ENCODE measurements at places on chromosomes 4 and X.

- no peak for DNase-seq
These were observed 89.8 kb upstream of the ACSL4 start for GRCh38 chrX:109822861-109823260.

- no peak for DNase-seq
These were observed 31.5 kb upstream of the GLRA3 start for GRCh38 chr4:174860588-174860987.

DNA sequence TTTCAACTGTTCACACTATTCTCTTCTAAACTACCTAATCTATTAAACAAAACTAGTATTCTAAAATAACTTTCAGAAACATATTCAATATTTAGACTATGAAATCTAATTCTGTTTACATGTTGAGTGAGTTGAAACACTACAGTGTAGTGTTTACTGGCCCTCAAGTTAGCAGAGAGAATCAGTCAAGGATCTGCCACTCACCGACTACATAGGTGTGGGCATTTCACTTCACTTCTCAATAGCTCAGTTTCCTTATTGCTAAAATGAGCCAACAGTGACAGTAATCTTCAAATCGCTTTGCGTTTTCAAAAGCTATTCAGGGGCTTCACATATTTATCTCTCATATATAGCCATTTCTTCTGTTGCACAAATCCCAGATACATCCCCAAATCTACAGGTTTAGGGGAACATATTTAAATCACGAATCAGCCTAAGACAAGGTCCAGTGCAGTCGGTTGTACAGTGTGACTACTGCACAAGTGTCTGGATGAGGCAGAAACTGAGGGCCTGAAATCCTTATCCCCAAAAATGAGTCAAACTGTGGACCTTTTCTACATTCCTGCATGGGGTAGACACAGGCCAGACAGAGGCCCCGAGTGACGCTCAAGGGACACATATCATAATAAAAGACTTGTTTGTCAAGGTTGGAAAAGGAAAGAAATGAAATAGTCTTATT is 129.8 kb downstream of the PPP3CA start:
- no peak for DNase-seq

DNA sequence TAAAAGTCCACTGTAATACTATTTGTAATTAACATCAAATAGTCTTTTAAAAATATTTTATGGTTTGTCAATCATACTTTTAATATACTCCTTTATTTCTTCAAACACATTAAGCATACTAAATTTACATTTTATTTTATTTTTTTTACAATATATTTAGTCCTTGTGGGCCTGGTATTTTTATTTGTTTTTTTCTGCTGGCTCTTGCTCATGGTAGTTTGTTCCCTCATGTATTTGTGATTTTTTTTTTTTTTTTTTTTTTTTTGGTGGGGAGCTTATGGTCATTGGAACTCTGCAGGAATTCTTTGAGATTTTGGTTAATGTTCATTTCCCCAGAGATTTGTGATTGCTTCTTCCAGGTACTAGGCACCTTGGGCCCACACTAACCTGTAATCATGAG is 185.5 kb downstream of the PDGFRA start:
- no peak for DNase-seq

DNA sequence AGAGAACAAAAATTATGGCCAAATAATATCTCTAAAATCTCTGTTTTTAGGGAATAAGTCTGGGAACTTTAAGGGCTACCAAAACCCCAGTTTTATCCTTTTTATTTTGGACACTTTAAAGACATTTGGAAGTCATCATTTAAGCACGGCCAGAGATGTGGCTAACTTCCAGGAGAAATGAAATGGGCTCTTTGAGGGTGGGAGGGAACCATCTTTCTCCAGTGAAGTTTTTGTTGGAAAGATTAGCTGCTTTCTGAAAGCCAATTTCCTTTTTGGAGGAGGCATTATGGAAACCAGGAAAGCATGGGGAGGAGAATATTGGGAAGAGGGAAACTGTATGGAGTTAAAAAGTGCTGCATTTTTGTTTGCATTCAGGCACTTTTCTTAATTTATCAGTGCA is 4.8 kb downstream of the VSIG1 start:
- no peak for DNase-seq

- no peak for DNase-seq
These were observed 114.0 kb downstream of the ENOX2 start for GRCh38 chrX:130788786-130789581.

DNA sequence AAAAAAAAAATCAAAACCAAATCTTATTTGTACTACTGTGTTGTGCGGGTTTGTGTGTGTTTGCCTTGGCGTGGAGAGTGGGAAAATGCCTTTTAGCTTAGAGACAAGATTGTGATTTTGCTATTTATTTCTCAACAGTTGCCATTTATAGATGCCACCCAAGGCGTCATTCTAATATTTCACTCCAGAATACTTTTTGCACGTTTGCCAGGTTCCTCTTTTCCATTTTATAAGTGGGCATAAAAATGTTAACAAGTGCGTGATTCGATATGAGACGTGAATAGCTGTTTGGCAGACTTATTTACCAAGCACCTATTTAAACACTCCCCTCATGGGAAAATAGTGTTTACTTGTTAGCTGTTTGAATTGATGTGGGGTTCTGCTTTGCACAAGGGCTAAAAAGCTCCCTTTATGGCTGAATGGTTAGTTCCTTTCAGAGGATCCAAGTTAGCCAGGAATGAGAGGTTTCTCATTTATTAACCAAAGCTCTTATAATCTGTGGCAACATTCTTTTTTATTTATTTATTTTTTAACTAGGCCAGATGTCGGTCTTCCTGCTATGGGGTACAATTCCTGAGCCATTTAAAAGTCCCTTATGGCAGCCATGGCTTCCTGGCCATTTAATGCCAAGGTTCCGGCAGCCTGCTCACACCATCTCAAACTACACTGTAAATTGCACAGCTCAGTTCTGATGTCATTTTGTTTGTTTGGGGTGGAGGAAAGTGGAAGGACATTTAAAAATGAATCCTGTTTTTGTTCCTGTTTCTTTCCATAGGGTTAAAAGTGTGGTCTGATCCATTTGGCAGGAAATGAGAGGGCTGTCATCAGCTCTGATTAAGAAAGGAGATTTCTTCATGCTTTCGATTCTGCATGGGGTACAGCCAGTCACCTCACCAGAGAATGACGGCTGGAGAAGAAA is 14.6 kb downstream of the SMIM20 start:
- DNase-seq: no peak

DNA sequence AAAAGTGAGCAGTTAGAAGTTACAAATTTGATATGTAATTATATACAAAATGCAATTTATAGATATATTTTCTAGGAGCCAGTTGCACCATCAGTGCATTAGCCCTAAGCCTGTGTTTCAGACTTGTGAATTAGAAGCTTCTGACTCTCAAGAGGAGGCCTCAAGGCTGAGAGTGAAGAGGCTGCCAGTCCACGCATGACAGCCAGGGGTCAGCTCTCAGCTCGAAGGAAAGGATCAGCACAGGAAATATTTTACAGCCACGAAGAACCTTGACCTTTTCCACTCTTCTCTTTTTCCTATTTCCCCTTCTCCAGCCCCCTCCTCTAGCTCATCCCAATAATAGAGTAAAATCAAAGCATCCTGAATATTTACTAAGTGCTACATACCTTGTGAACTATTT is 642.4 kb downstream of the TRIML1 start:
- DNase-seq: no peak

DNA sequence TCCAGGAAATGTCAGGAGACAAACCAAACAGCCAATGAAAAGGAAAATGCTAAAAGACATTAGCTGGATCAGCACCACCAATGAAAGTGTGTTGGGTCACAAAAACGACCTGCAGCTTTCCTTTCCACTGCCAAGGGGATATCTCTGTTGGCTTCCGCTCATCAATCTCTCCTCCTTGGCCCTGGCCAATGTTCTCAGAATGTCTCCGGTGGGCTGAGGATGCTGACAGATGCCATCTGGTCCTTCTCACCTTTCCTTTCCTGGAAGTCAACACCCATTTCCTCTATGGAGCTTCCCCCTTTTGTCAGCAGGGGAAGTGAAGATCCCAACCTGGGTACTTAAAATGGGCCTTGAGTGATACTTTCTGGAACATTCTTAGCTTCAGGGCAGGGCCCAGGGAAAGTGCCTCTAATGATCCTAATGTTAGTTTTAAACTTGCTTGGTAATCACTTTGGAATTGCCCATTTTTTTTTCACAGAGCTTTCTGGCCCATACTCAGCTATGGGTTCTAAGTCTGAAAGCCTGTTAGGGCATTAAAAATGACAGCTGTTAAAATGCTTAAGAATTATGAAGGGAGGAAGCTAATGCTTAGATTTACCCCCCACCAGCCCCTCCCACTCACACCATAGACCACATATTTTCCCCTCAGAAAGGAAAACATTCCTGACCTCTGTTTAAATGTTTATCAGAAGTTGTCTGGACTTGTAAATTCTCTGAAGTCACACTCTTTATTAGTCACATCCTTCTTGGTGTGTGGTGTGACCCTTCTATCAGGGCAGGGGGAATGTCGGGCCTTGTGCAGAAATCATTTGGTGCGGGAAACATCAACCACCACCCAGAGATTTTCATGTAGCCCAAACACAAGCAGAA is 29.2 kb downstream of the IGFBP7 start:
- DNase-seq: no peak

- no peak for DNase-seq
These were observed 9.3 kb downstream of the HMX1 start for GRCh38 chr4:8862334-8862733.

DNA sequence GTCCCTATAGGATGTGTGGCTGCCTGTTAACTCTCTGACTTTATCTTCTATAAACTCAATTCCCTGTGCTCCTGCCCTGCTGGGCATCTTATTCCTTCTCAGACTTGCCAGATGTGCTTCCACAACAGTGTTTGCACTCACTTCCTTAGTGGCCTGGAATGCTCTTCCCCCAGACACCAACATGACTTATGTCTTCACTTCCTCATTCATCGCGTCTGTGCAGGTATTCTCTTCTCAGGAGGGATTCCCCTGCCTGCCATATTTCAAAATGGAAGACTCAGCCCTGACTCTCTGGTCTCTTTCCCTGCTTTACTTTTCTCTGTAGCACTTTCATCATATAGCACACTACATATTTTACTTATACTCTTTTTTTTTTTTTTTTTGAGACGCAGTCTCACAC is 344.0 kb downstream of the CENPC start:
- no peak for DNase-seq

DNA sequence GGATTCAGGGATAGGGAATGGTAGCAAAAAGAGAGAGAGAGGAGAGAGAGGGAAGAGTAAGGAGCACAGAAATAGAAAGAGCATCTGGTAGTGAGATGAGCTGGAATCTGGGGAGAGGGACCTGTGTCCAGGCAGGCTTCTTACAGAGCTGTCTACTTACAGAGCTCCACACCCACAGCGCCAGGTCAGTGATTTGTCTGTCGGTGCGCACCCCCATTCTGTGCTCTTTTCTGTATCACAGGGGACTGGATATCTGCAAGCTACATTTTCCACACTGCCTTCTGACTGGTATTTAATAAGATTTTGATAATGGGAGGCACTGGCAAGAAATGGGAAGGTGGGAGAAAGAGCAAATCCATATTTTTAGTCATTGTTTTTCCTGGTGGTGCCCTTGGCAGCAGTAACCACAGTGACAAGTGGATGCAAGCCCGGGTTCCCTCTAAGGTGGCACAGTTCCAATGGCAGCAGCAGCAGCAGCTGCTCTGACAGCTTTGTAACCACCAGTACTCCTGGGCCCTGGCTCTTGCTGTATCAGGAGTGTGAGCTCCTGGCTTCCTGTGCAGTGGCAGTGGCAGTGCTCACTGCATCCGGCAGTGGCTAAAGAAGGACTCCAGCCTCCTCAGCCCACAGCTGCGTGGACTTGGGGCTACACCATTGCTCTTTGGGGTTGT is 300.5 kb downstream of the TRIML1 start:
- DNase-seq: no peak

DNA sequence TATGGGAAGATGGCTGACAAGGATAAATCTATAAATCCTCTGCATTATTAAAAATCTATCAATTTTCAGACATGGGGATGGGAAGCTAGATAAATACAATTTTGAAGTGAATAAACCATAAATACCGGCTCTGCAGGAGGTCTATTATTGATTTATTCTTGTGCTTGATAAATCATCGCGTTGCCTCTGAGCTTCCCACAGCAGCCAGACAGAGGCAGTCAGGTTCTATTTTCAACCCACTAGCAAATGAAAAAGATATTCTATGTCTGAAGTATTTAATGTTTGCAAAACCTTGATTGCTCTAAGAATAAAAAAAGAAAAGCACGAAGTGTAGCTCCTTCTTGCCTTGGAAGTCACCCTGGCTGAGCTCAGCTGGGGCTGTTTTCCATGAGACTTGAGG is 216.2 kb downstream of the DHRSX start:
- no peak for DNase-seq

GRCh38 chrX:50805276-50805675 is 8.7 kb downstream of the SHROOM4 start:
- no peak for DNase-seq

DNA sequence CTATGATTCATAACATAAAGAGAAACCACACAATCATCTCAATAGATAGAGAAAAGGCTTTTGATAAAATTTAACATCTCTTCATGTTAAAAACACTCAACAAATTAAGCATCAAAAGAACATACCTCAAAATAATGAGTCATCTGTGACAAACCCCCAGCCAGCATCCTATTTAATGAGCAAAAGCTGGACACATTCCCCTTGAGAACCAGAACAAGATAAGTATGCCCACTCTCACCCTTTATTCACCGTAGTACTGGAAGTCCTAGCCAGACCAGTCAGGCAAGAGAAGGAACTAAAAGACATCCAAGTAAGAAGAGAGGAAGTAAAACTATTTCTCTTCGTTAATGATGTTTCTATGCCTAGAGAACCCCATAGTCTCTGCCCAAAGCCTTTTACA is 507.2 kb downstream of the PABPC4L start:
- no peak for DNase-seq

- DNase-seq: no peak
These were observed 36.5 kb downstream of the CLCN5 start for GRCh38 chrX:49958727-49959485.

DNA sequence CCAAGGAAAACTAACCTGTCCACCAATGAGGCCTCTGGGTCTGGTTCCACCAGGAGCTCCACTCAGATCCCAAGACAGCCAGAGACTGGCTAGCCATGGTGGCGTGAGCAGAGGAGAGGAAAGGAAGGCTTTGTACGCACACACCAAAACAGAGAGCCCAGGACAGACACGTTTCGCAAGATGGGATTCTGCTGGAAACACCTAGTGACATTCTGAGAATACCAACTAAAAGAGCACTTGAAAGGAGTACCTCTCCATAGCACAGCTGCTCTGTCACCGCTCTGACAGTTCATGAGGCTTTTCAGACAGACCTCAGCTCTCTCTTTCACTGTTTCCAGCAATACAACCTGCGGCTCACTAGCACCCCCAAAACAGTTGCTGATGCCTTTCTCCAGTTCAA is 105.0 kb downstream of the SH3KBP1 start:
- no peak for DNase-seq

- DNase-seq: peak; percentile 39
These were observed 1.8 kb downstream of the MAML3 start for GRCh38 chr4:140152013-140152703.

- DNase-seq: no peak
These were observed 88.9 kb downstream of the RBM47 start for GRCh38 chr4:40540800-40541199.

Measured in activated CD4-positive, alpha-beta T cell treated with anti-CD3 and anti-CD28 coated beads, Interleukin-2, amount 50 U/mL, for 16 hours (primary cell).